ENCODE measurements at places on chromosomes 12 and 14.

- DNase-seq = no peak
These were observed 42.8 kb upstream of the AMIGO2 start for GRCh38 chr12:47122602-47123001.

DNA sequence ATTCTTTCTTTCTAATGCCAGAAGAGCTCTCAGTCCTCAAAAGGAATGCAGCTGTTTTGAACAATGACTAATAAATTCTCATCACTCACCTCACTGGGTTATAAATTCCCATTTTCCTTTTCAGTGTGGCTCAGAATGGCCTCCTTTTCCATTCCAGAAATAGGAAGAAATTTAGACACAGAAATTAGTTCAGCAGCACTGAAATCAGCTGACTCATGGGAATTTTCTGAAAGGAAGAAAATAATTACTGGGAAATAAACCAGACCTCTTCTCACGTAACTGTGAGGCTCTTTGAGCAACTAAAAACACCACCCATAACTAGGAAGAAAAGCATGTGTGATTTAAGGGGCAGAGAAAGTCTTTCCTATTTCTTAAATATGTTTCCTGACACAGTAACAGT lies 23.8 kb downstream of the CD163 start:
- DNase-seq = no peak

GRCh38 chr14:23469906-23470403 lies 452 bp downstream of the NGDN start:
- DNase-seq = no peak

GRCh38 chr12:132554845-132555630 lies 55.3 kb downstream of the LRCOL1 start:
- no peak for DNase-seq

DNA sequence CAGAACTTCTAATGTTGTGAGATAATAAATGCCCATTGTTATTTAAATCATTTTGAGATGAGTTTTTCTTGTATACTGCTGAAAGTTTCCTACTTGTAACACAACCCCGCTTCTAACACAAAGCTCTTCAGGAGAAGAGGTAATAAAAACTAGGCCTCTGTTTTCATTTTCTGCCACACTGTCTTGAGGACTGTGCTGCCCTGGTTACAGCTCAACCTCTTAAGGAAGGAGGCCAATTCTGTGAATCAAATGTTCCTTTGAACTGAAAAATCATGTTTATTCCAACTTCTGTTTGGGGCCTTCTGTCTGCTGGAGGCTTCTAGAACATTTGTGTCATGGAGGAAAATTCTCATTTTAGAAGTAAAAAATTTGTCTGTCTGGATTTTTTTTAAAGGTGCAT lies 100.3 kb downstream of the LRIG3 start:
- no peak for DNase-seq
